ENCODE measurements at places on chromosomes 4 and X.

- DNase-seq: no peak
Observed at GRCh38 chrX:9884031-9884779, 83.0 kb upstream of the CLDN34 start.

GRCh38 chr4:181677621-181678020 is 565.6 kb upstream of the TENM3 start:
- no peak for DNase-seq

- no peak for DNase-seq
Observed at GRCh38 chr4:115128037-115128436, 14.6 kb upstream of the NDST4 start.

DNA sequence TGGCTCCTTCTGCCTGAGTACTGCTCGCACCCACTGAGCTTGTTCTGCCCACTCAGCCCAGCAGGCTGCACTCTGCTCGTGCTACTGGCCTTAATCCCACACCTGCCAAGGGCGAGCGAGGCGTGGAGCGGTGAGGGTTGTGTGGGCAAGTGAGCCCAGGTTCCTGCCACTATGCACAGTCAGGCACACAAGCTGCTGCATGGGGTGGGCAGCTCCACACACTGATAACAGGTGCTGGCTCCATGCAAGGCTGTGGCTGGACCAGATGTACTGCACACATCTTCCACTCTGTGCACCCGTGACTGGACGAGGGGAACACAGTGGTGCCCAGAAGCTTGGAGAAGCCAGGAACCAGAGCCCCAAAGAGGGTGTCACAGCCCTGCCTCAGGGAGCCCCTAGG is 184.3 kb upstream of the NUDT6 start:
- DNase-seq: no peak

GRCh38 chrX:112851161-112851779 is 10.6 kb upstream of the AMOT start:
- DNase-seq: no peak

DNA sequence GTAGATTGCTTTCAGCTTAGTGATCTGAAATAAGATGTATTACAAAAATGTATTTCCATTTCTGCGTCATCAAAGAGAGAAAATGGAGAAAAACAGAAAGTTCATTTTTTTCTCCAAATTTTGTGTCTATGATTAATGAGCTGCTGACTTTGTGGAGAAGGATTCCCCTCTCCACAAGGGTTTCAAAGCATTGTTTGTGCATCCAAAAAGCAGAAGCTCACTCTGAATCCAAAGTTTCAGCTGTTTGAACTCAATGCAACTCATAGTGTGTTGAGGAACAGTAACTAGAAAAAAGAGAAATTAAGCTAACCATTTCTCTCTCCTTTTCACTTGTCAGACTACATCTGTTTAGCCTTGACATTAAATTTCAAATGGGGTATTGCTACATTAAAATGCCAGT is 62.9 kb upstream of the SLC7A11 start:
- DNase-seq: no peak

- DNase-seq: no peak
Observed at GRCh38 chr4:1240721-1241465, 8.0 kb downstream of the CTBP1 start.

DNA sequence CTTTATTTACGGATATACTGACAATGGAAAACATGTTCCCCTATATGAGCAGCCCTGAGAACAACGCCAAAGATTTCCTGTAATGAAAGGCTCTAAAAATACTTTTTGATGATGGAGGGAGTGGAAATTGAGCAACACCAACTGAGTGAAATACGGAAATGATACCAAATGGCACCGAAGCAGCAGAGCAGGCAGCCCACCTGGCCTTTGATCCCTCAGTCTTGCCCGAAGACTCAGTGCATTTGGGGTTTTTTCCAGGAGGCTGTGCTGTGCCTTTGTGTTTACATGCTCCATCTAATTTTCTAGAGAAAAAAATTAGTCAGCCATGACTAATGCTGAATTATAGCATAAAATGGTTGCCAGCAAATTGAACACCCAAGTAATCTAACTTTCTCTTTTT is 169.9 kb upstream of the RBPJ start:
- no peak for DNase-seq

- DNase-seq: no peak
Observed at GRCh38 chrX:10474913-10475568, 145.3 kb downstream of the MID1 start.

DNA sequence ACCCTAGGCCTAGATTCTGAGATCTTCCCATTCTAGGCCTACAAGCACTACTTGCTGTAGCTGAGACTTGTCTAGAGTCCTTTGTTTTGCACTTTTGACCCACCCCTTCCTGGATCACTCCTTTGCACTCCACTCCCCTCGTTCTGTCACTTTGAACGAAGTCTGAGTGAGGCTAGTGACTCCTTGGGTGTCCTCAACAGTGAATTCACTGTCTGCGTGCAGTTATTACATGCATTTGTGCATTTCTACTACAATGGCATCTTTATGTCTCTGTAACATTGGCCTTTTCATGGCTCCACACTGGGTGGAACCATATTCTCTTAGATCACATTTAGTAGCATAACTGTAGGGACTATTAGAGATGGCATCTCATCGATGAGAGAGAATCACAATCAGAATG is 50.5 kb downstream of the OCRL start:
- DNase-seq: no peak

- no peak for DNase-seq
Observed at GRCh38 chr4:102055805-102056204, 265.3 kb downstream of the BANK1 start.

- no peak for DNase-seq
Observed at GRCh38 chrX:123263270-123263669, 79.2 kb downstream of the GRIA3 start.

DNA sequence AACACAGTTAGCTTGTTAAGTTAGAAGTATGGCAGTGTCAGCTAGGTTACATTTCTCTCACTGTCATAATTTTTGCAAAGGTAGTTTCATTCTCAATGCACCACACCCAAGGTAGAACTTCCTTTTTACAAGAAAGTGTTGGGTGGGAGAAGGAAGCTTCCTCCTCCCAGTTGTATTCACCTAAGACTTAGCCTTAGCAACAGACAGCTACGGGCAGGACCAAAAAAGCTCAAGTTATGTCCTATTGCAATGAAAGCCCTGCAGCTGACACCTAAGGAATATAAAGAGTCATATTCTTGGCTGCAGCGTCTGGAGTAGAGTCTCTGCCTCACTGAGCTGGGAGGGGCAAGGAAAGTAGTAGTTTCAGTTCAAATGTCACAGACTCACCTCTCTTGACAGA is 25.1 kb upstream of the PRDM8 start:
- no peak for DNase-seq

- DNase-seq: no peak
Observed at GRCh38 chrX:96575011-96575410, 109.6 kb upstream of the DIAPH2 start.

GRCh38 chr4:151535366-151535765 is 126.4 kb downstream of the FHIP1A start:
- no peak for DNase-seq

DNA sequence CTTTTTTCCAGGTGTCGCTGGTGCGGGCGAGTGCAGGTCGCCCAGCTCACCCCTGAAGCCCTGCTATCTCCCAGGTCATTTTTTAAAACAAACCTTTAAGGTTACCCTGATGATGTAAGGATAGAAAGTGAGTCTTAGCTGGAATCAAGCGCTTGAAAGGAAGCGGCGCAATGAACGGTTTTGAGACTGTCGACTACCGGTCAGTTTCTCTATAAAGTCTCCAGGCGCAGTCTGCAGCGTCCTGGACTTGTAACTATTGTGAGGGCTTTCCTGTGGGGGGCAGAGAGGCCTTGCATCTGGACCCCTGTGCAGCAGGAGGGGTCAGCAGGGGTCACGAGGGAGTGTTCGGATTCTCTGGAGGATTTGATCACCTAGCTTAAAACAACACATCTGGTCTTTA is 1.6 kb downstream of the KIT start:
- DNase-seq: no peak

- DNase-seq: no peak
Observed at GRCh38 chrX:134736356-134736755, 78.1 kb upstream of the PLAC1 start.

- DNase-seq: no peak
Observed at GRCh38 chr4:187064033-187064432, 340.4 kb upstream of the FAT1 start.

DNA sequence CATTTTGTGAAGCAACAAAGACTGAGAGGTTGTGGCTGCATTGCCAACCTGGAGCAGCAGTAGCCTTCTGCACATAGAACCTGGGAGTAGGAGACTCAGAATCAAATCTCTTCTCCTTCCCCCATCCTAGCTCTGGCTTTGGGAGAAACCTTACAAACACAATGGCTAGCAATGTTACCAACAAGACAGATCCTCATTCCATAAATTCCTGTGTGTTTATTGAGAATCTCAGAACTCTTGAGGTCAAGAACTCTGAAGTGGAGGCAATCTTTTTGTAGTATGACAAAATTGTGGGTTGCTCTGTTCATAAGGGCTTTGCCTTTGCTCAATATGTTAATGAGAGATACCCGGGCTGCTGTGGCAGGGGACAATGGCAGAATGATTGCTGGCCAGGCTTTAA is 406.7 kb upstream of the SPANXN1 start:
- no peak for DNase-seq

GRCh38 chr4:54658252-54659093 is 716 bp downstream of the KIT start:
- no peak for DNase-seq

DNA sequence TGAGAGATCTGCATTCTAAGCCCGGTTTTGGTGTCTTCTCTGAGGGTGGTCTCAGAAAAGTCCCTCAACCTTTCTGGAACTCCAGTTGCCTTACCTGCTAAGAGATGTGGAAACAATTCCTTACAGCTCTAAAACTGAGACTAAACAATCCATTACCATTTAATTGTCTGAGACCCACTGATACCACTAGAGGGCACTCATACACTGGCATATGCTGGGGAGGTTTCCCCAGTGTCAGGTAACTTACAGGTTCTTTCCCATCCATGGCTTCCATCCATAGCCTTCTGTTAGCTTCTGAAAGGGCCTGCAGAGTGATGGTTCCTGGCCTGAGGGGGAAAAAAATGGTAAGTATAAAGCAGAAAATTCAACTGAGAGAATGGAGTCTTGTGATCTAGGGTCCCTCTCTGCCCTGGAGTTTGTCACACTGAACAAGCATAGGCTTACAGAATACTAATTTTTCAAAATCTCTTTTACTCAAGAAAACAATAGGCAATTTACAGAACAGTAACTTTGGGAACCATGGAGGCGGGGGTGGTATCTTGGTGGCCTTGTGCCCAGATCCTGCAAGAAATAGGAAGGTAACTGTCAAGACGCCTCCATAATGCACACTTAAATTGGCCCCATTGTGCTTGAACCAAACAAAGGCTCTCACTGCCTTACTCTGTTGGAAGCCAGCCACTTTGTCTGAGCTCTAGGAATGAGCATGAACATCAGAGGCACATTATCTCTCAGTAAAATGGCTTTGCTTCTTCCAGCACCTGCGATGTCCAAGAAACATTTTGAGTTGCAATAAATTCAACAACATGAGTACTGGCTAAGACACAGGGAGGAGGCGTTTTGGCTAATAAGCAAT is 236.1 kb downstream of the OPHN1 start:
- no peak for DNase-seq

- DNase-seq: no peak
Observed at GRCh38 chr4:26217961-26218676, 102.7 kb upstream of the RBPJ start.

DNA sequence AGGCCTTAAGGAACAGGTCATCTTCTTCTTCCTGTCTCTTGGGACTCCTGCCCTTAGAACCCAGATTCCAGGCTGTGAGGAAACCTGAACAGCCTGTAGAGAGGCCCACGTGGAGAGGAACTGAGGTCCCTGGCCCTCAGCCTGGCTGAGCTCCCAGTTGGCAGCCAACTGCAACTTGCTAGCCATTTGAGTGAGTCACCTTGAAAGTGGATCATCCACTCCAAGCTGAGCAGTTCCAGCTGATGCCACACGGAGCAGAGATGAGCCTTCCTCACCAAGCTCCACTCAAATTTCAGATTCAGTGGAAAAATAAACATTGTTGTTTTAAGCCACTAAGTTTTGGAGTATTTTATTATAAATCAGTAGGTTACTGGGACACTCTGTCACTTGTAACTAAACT is 392.5 kb downstream of the BCOR start:
- no peak for DNase-seq

DNA sequence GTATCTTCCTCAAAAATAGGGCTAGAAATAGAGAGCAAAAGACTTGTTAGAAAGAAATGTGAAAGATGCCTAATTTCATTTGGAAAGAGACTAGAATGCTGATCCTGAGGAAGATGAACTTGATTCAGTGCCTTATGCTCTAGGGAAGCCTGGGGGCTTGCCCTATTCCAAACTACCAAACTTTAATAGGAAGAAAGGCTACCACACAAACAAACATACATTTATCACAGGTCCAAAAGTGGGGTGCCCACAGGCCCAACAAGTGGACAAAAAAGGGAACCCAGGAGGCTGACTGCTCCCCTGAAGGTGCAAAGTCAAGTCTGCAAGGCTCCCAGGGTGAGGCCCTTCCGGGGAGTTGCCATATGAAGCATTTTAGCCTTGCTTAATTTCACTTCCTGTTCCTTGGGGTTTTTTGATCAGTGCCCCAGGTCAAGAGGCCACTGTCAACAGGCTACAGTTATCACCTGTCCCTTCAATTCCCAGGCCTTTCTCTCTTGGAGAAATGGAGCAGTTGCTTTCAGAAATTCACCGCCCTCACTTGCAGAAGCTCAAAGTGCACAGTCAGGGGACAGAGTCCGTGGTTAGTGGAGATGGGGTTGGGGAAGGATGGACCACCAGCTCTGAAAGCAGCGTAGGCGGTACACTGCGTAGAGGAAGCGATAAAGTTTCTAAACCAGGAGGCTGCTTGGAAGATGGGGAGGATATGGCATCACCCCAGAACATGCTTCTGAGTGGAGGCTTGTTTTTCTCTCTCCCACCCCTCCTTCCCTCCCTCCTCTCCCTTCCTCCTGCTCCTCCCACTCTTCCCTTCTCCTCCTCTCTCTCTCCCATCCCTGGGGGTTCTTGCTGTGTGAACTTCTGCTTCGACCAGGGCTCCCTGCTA is 36.4 kb downstream of the TMEM154 start:
- DNase-seq: no peak

GRCh38 chr4:40846532-40846931 is 96.8 kb downstream of the NSUN7 start:
- DNase-seq: no peak

GRCh38 chr4:37879365-37879764 is 11.5 kb upstream of the TBC1D1 start:
- DNase-seq: no peak

DNA sequence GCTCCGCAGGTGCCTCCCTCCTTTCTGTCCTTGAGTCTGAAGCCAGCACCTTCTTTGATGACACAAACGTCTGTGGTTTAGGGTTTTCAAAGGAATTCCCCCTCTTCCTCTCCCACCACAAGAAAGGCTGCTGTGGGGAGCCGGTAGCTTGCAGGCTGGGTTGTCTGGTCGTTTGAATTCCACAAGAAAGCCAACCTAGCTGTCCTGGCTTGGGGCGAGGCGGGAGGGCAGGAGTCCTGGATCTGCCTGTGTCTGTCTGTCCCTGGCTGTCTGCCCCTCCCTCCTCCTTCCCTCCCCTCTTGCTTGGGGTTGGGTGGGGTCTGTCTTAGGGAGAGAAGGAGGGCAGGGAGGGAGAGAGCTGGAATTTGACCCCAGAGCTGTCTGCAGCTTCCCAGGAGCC is 56.3 kb downstream of the SHROOM2 start:
- no peak for DNase-seq
